HepG2 (cell line): ENCODE measurements at places on chromosomes 7 and 10. TPM values are rescaled to one million over a fixed set of nuclear protein-coding genes. Genes with fewer than 3 reads are reported as not detected.

DNA sequence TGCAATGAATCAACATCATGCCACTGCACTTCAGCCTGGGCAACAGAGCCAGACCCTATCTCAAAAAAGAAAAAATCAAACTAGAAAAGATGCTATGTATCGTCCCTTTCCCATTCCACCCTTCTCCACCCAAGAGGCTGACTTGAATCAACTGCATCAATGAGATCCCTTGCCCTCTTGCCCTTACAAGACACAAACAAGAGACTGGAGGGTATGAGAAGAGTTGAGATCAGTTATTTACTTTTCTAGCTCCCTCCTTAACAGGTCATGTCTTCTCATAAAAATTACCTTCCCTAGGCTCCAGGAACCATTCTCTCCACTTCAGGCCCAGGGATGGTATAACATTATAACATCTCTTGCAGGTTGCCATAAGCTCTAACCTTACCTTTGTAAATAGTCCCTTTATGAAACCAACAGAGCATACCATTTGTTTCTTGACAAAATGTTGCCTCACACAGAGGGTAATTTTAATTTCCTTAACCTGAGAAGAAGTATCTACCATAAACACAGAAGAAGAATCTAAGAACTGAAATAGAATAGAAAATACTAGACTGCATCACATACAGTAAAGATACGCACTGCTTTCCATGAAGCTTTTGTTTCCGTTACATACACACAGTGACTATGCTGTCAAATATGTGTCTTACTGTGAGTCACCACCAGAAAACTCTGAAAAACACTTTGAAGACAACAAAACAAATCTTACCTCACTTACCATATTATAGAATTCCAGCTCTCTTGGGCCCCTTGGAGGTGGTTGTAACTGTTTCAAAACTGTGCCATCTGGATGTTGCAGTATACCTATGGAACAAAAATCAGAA is 30.5 kb downstream of the IPMK start:
- DNase-seq: peak; percentile 78

GRCh38 chr7:95481271-95482165 is 4.2 kb upstream of the ASB4 start:
- DNase-seq: no peak

DNA sequence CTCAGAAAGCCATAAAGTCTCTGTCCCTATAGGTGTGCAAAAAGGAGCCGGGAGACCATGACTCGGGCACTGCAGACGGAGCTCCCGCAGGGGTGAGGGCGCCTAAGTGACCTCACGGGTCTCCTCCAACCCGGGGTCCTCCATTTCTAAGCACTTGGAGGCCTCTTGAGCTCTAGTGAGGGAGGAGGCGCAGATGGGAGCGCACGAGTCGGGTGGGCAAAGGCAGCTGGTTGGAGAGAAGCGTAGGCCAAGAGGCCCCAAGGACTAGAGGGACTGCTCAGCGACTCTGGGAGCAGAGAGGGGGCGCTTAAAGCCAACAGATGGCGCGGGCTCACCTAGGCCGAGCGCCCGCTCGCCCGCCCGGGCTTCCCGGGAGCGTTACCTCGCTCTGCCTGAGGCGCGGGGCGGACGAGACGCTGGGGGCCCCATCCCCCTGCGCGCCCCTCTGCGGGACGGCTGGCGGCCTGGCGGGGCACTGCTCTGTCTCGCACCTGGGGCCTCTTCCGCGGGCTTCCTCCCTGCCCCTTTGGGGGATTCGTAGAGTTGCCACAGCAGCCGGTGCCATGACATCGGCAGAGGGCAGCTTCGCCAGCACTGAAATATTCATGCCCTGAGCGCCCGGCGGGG is 523 bp upstream of the CDH23 start:
- DNase-seq: no peak

Gene VPS37D
- total RNA-seq: 4.9 and 6.3 TPM in 2 replicates

DNA sequence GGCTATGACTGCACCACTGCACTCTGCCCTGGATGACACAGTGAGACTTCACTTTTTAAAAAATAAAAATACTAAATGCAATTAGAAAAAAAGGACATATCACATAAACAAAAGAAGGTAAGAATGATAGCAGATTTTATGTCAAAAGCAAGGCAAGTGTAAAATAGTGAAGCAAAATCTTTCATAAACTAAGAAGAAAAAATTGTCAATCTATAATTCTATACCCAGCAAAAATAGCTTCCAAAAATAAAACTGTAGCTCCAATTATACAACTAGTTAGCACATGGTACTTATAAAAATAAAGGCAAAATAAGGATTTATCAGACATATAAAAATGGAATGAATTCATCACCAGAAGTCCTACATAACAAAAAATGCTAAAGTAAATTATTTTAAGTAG is 85.4 kb upstream of the SVIL start:
- DNase-seq: no peak
